ENCODE measurements at places on chromosomes 1 and 21.
A peak's percentile ranks its signal among the peaks of the same experiment; 100 is the strongest.

GRCh38 chr1:81554534-81554933, 246.2 kb upstream of the ADGRL2 start:
- DNase-seq, result no peak

DNA sequence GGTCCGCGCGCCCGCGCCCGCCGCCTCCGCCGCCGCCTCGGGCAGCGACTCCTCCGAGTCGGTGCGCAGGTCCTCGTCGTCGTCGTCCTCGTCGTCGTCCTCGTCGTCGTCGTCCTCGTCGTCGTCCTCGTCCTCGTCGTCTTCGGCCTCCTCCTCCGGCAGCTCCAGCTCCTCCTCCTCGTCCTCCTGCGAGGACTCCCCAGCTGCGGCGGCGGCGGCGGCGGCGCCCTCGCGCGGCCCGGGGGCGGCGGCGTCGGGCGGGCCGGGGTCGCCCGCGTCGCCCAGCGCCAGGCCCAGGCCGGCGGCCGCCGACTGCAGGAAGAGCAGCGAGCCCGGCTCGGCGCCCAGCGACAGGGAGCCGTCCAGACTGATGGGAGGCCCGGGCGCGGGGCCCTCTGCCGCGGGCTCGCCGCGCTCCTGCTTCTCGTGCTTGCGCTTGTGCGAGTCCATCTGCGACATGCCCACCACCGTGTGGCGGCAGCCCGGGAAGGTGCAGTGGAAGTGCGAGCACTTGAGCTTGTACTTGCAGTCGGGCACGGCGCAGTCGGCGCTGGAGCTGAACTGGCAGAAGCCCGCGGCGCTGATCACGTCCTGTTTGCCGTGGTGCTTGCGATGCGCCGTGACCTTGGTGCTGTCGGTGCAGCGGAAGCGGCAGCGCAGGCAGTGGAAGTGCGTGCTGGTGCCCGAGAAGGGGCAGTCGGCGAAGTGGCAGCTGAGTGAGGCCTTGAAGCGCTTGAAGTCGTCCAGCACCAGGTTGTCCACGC, 157.3 kb downstream of the CASZ1 start:
- no peak for DNase-seq

- no peak for DNase-seq
Measured at GRCh38 chr1:236303675-236304074, 21.9 kb upstream of the ERO1B start.

GRCh38 chr1:2003541-2004131, at the start of gene CFAP74:
CFAP74 (minus strand) TSS chr1:2003786; CDS start chr1:1990956, 12,830 bp downstream.
- DNase-seq, result no peak

GRCh38 chr1:1061682-1062345, 12.3 kb downstream of the RNF223 start:
- no peak for DNase-seq

- DNase-seq, result no peak
Measured at GRCh38 chr1:209207701-209208286, 375.7 kb upstream of the CAMK1G start.

DNA sequence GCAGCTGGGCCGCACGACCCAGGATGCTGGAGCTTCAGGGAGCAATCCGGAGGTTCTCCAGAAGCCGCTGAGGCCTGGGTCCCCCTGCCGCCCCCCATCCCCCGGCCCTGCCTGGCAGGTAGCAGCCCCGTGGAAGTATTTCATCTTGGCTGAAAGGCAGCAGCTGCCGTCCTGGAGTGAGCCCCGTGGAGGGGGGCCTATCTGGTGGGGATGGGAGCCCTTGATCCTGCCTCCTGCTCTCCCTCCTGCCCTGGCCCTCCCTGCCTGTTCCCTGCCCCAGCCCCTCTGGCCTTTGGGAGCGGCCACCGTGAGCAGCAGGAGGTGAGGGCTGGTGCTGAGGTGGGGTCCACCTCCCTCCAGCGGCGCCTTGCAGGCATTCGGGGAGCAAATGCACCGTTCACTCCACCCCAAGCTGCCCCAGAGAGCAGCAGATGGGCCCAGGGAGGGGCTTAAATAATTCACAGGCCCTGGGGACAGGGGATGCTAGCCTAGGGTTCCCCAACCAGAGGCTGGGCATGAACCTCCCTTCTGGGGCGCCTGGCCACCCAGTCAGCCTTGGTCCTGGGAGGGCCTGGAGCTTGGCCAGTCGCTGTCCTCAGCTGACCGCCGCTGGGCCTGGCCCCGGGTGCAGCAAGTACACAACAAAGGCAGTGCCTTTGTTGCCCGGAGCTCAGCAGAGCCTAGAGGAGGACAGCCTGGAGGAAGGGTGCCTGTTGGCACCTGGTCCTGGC, 23.7 kb upstream of the PLCH2 start:
- no peak for DNase-seq

- DNase-seq, result no peak
Measured at GRCh38 chr1:109623601-109624161, 4.0 kb downstream of the AMPD2 start.

DNA sequence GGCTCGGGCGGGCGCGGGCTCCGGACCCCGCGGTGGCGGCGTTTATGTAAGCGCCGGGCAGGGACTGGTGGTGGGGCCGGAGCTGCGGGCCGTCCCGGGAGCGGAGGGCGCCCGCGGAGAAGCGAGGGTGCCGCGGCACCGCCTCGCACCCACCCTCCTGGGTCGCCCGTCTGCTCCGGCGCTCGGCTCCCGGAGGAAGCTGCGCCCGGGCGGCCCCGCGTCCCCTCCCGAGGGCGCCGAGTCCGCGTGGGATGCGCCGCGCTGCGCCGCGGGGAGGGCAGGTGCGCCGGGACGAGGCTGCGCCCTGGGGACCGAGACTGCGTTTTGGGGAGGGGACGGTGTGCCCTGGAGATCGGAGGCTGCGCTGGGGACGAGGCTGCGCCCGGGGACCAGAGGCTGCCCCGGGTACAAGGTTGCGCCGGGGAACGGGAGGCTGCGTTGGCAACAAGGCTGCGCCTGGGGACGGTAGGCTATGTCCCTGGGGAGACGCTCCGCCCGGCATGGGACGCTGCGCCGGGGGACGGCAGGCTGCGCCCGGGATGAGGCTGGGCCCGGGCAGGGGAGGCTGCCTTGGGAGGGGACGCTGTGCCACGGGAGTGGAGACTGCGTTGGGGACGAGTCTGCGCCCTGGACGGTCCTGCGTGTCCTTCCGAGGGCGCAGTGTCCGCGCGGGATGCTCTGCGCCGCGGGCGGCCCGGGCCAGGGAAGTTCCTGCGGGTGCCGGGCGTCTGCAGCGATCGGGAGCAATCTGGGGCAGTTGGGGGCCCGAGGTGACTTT, 627 bp downstream of the ADARB1 start:
- no peak for DNase-seq

- DNase-seq, result no peak
Measured at GRCh38 chr21:36883532-36884486, 82.7 kb downstream of the HLCS start.

- DNase-seq, result no peak
Measured at GRCh38 chr1:36968730-36969129, 65.6 kb downstream of the GRIK3 start.

- no peak for DNase-seq
Measured at GRCh38 chr1:39497585-39497984, 6.1 kb downstream of the BMP8A start.

- no peak for DNase-seq
Measured at GRCh38 chr1:234725177-234726132, 115.5 kb upstream of the IRF2BP2 start.

DNA sequence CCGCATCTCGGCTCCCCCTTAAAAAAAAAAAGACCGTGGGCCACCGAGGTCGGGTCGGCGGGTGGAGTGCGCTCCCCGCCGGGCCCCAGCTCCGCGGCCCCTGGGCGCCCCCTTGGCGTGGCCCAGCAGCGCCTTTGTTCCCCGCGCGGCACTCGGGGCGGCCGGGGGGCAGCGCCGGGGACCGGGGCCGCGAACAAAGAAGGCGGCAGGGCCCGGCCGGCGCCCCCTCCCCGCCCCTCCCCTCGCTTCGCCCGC, 571 bp downstream of the MARCKSL1 start:
- DNase-seq, result no peak

DNA sequence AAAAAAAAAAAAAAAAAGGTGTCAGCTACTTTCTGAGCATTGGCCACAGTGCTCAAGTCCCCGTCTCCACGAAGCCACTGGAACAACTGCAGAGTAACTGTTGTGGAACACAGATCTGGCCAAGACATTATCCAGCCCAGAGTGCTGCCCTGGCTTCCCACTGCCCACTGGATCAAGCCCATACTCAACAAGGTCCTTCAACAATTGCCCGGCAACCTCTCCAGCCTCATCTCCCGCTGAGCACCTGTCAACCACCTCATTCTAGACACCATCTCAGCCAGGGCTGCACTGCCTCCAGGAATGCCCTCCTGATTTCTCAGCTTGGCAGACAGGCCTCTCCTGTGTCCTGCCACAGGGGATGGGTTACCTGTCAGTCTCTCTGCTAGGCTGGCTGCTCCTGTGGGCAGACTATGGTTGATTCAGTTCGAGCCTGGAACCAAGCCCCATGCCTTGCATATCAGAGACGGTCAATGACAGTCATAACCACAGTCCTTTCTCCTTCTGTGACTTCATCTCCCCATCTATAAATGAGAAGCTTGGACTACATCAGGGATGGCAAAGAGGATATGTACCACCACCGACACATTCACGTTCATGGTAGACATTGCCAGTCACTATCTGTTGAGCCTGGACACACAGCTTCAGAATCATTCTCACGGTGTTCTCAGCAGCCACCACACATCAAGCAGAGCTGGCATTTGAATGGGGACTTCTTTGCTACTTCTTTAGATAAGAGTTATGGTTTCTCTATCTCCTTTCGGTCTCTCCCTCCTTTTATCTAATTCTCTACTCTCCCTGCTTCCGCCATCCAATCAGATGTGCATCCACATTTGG, 76.9 kb downstream of the MRPL37 start:
- DNase-seq, result no peak

GRCh38 chr1:18239671-18240070, 132.1 kb downstream of the IGSF21 start:
- DNase-seq, result no peak

DNA sequence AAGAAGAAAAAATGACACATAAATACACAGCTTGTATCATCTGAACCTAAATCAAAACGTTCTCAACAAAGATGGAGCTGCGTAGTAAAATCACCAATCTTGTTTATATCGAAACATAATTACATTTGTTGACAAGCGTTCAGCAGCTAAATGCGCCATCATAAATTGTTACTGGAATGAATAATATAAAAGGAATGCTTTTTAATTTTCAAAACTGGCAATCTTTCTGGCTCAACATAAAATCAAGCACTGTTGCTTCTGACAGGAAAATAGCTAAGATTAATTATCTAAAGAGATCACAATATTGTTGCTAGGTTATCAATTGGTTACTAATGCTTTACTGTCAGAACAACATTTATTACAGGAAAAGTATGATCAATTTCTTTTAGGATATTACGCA, 181.5 kb downstream of the GPATCH2 start:
- DNase-seq, result no peak

DNA sequence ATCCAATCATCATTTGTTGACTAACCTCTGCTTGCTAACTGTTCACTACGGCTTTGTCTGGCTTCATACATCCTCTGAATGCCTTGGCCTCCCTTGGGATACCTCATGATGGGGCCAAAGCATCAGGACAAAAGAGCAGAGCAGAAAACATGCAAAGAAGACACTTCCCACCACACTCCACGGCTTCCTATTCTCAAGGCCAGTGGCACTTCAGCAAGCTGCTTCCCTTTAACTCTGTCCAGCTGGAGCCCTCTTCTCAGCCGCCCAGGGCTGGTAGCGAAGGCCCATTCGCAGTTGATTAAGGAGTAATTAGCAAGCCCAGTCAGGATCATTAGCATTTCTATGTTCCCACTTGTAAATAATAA, 224.3 kb upstream of the FGGY start:
- no peak for DNase-seq

- no peak for DNase-seq
Measured at GRCh38 chr21:33425825-33426224, 22.6 kb downstream of the IFNGR2 start.

- no peak for DNase-seq
Measured at GRCh38 chr1:203726417-203726867, 38.5 kb upstream of the LAX1 start.

- no peak for DNase-seq
Measured at GRCh38 chr1:178645157-178645807, 79.8 kb upstream of the RALGPS2 start.

DNA sequence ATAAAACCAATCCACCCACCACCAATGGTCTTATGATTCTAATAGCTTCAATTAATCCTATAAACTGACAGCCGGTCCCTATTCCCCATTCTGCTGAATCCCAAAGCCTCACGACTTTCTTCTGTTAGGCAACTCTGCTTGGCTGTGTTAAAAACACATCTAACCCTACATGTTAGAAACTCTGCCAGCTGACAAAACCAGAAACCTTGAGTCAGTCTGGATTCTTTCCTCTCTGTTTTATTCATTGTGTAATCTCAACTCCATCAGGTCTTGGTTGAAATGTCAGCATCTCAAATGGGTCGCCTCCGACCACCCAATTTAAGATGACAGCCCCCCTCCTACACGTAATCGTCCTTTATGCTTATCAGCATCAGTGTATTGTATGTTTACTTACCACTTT, 312.1 kb downstream of the DISC1 start:
- DNase-seq, result no peak

DNA sequence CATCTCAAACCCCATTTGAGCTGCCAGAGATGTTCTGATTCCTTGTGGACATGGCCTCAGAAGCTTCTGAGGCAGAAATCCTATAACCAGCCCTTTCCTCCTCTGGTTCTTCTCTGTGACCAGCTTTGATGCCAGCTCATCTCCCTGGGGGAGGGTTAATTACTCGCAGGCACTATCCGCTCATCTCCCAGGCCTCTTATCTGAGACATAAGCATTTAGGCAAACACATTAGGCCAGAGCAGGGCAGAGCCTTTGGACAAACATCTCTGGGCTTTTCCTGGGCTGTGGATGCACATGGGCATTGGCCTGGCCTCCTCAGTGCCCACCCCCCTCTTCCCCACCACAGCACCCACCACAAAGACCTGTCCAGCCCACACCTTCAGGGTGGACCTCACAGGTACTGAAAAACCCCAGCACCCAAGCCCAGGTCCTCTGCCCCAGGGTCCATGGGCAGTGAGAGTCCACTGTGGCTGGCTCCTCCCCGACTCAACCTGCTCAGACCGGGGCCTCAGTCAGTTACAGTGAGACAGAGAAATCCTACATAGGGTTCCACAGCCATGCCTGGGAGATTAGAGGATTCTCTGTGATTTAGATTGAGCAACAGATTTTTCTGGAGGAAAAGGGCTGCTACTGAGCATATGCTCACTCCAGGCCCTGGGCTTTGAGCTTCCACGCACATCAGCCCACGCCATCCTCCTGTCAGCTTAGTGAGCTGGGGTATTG, 26.9 kb downstream of the IGSF21 start:
- DNase-seq, result peak; percentile 68

DNA sequence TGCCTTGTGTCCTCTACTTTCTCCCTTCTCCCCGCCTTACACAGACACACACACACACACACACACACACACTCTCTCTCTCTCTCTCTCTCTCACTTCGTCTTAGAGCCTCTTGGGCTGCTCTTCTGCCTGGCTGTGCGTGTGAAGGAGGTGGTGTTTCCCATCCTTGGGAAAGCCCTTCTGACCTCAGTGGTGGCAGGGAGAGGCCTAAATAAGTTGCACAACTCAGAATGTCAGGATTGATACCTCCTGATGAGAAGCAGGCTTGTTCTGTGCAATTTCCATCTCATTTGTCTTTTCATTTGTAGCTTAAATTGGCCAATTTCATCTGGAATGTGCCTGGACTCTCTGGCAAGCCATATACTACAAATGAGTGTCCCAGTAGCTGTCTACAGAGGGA, 25.0 kb downstream of the LRRN2 start:
- DNase-seq, result no peak
